ENCODE measurements at places on chromosomes 7 and 10.
A peak's percentile ranks its signal among the peaks of the same experiment; 100 is the strongest.

- no peak for DNase-seq
These were observed 21.3 kb downstream of the BTBD16 start for GRCh38 chr10:122292376-122292775.

GRCh38 chr7:92832534-92833023 is 3.8 kb downstream of the CDK6 start:
- DNase-seq: no peak

DNA sequence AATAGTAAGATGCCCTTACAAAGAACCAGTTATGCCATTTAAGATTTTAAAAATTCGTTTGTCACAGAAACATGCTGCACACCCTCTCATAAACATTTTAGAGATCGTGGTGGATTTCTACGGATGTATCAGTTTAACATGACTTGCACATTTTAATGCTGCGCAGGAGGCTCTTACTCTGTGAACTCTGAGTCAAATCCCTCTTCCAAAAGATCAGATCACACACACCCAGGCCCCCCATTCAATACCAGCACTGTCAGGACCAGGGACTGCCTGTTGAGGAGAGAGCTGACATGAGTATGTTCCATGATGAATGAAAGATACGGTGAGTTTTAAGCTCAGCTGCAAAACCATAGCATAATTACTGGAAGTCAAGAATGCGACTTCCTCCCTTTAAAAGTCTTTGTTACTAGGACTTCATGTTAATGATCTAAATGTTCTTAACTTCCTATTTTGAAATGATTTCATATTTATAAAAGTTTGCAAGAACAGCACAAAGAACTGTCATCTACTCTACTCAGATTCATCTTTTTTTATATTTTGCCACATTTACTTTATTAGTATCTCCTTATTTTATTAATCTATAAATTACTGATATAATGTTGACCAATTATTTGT is 500.2 kb downstream of the GLRX3 start:
- no peak for DNase-seq

- no peak for DNase-seq
These were observed 58.9 kb downstream of the SFMBT2 start for GRCh38 chr10:7351894-7352293.

GRCh38 chr7:116810267-116811116 is 51.9 kb upstream of the CAPZA2 start:
- DNase-seq: no peak

GRCh38 chr10:31792745-31793144 is 135.9 kb downstream of the ARHGAP12 start:
- DNase-seq: no peak

- DNase-seq: peak; percentile 85
These were observed 20.0 kb upstream of the CRYGN start for GRCh38 chr7:151459726-151460473.

DNA sequence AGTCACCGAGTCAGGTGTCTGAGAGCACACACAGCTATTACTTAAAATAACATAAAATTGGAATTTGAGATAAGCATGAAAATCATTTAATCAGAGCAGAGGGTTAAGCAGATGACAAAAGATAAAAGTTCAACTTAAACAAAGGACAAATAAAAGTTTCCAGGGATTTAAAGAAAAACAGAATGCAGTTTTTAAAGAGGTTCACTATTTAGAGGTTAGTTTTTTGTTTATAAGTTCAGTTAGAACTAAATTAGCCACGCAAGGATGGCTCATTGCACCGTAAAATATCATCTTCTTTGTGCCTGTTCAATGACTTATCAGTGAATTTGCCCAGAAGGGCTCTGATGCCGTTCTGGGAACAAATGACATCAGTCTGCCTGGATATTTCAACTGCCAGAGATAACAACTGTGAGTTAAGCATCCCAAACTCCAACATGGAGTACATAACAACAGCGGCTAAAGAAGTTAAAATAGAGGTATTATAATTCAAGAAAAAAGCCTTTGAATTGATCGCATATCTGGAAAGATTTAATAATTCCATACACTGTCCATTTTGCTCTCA is 107.8 kb downstream of the ANK3 start:
- DNase-seq: no peak

GRCh38 chr7:98855610-98856422 is 14.0 kb downstream of the TMEM130 start:
- DNase-seq: no peak

DNA sequence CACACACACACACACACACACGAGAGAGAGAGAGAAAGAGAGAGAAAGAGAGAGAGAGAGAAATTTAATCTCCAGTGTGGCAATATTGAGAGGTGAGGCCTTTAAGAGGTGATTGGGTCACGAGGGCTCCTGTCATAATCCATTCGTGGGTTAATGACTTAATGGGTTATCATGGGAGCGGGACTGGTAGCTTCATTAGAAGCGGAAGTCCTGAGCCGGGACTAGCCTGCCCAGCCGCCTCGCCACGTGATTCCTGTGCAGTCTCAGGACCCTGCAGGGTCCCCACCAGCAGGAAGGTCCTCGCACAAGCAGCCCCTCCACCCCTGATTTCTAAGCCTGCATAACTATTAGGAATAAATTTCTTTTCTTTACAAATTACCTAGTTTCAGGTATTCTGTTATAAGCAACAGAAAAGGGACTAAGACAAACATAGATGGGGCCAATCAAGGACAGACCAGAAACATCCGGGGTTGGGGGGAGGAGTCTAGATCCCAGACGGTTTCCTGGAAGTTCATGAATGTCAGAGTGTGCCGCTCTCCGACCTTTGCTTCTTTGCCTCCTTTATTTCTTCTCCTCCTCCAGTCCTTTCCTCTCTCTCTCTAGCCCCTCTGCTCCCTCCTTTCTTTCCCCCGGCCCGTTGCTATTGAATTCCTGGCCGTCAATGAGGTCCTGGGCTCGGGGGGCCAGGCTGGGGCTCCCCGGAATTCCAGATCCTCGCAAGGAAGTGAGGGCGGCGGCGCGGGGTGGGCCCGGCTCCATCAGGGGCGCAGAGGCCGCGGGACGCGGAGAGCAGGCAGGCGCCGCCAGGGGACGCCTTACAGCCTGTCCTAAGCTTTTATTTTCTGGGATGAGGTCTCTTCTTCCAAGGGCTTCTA is 146.8 kb downstream of the CYP26A1 start:
- DNase-seq: no peak

GRCh38 chr10:127548022-127548421 is 1.1 kb upstream of the NPS start:
- peak; percentile 69 for DNase-seq

GRCh38 chr10:77377034-77377433 is 260.6 kb downstream of the KCNMA1 start:
- no peak for DNase-seq

GRCh38 chr7:77426052-77426404 is 9.9 kb upstream of the GSAP start:
- DNase-seq: no peak

- DNase-seq: peak; percentile 13
These were observed 6.9 kb upstream of the CREB3L2 start for GRCh38 chr7:138008588-138009349.

DNA sequence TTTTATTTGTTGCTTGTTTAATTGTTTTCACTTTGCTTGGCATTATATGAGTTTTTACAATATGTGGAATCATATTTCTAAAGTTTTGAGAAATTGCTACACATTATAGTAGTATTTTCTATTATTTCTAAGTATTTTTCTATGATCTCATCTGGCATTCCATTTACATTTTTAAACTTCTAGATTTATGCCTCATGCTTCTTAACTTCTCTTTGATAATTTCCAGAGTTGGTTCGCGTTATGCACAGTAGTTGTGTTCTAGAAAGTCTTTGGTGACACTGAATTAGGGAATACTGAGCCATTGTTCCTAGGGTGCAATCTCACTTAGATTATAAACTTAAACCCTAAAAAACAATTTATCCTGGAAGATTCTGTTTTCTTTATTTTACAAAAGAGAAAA is 129.2 kb downstream of the GNAI1 start:
- DNase-seq: no peak

- DNase-seq: no peak
These were observed 64.0 kb downstream of the INPP5A start for GRCh38 chr10:132601567-132601966.

- DNase-seq: no peak
These were observed 12.8 kb upstream of the JMJD1C start for GRCh38 chr10:63478564-63478963.

- DNase-seq: no peak
These were observed 2.5 kb upstream of the GDF2 start for GRCh38 chr10:47319784-47320183.

Data from NCI-H524 (cell line).